ENCODE measurements at places on chromosomes 12 and 14.

- peak; percentile 19 for DNase-seq
Observed at GRCh38 chr12:16474801-16475200, 127.4 kb downstream of the MGST1 start.

DNA sequence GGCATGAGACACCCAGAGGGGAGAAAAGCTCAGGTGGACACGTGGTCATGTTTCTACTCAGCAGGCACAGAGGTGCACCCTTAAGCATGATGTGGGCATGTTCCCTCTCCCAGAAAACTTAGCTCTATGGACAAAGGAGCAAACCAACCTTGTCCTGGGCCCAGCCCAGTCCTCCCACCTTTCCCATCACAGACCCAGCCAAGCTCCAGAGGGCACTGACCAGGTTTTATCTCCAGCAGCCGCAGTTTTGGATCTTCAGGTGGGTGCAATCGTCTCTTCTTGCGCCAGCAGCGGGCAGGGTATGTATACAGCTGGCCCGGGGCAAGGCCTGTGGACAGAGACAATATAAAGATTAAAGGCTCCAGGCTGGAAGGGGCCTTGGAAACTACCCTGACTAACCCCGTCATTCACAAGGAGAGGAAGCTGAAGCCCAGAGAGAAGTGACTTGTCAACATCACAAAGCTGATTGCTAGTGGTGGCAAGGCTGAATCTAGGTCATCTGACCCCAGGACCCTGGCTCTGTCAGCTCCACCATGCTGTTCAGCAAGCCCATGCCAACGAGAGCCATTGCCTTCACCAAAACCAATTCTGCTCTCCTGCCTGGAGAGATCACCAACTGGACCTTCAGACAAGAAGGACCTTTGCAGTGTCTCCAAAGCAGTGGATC, 140.7 kb downstream of the DPF3 start:
- no peak for DNase-seq

GRCh38 chr12:54571193-54572188, 17.0 kb downstream of the PPP1R1A start:
- DNase-seq = peak; percentile 83

DNA sequence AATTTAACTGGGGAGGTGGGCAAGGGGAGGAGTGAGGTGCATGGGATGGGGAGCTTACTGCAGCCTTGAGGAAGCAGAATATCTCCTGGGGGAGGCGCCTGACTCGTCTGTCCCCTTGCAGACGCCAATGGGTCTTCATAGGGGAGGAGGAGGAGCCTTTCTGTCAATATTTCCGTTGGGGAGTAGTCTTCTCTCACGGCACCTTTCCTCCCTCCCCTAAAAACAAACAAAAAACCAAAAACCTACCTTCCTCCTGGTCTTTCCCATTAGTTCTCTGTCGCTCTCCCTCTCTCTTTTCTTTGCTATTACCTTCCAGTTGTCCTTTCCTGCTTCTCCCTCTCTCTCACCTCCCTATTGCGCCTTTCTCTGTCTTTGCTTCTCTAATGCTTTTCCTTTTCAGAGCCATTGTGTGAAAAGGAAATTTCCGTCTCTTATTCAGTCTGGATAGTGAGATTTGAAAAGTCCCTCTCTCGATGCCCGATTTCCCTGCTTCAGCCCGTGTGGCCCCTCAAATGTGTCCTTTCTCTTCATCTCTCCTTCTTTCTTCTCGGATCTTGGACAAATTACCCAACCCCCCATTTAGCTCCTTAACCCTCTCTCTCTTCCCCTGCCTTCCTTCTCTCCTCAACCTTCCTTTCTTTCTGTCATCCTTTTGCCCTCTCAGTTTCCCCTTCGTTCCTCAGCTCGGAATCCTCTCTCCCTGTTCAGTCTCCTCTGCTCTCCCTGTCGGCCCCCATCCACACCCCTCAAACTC, 5.9 kb downstream of the GPR84 start:
- DNase-seq = peak; percentile 82

- no peak for DNase-seq
Observed at GRCh38 chr12:39269492-39269891, 173.4 kb downstream of the KIF21A start.

DNA sequence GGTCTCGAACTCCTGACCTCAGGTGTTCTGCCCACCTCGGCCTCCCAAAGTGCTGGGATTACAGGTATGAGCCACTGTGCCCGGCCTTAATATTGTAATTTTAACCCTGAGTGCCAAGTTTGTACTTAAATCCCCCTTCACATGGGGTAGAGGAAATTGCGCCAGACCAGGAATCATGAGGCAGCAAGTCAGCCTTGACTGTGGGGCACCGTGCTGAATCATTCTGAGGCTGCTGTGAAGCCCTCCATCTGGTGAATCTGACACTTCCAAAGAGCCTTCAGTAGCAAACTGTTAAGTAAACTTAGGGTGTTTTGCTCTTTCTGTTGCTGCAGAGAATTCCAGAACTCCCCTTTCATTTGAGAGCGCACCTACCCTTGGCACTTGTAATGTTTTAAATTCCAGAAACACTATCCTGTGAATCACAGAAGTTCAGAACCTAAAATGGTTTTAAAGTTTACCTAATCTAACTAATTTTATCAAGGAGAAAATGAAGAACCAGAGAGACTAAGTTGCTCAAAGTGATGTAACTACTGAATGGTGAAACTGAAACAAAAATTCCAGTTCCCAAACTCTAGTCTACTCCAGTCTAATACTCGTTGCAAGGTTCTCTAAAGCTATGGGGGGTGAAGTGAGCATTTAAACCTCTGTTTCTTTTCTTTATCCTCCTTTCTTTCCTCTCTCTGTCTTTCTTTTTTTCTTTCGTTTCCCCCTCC, 7.5 kb downstream of the HEBP1 start:
- no peak for DNase-seq

GRCh38 chr14:57417228-57417627, 26.8 kb downstream of the NAA30 start:
- DNase-seq = no peak

DNA sequence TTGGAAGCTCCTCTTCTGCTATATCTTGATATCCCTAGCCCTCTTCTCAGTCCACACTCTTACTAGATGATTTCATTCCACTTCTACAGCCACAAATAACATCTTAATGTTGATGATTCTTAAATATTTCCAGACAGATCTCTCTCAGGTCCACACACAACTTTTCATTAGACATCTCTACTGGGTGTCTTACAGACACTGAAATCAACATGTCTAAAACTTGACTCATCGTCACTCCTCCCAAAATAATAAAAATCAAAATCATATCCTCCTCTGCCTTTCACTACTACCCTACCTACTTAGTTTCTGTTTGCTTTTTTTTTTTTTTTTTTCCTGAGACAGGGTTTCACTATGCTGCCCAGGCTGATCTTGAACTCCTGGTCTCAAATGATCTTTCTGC, 11.9 kb downstream of the PRDM4 start:
- DNase-seq = no peak

- peak; percentile 15 for DNase-seq
Observed at GRCh38 chr12:98594050-98594835, 757 bp downstream of the SLC25A3 start.

DNA sequence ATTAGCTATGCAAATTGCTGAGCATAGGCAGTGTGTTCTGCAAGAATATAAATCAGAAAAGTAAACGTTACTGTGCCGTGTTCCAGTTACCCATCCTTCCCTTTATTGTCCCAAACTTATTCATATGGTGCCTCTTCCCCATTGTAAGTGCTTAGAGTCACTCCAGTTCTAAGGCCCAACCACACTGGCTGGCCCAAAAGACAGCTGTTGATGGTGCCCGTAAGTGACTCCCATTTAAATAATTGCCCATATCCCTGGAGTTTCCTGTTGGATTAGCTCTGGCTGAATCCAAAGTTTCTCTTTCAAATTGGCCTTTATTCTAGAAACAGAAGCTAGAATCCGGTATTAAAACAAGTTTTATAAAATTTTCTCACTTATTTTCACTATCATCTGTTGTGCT, 400.1 kb upstream of the DDHD1 start:
- no peak for DNase-seq

- DNase-seq = no peak
Observed at GRCh38 chr12:90924406-90924805, 30.6 kb downstream of the CCER1 start.

DNA sequence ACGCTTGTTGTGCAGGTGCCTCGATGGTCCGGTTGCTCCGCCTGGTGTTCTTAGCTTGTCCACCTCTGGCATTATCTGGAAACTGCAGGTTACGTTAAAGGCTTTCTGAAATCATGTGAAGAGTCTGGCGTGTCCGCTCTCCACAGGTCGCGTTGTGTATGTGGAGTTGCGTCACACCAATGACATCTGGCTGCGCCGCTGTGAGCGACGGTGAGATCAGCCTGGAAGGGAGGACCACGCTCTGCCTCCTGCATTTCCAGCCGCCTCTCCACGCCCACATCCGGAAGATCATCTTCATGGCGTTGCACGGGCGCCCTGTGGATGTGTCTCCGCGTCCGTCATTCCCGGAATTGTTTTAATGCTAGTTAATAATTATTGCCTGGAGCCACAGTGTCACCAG, 50.6 kb upstream of the GALNT9 start:
- no peak for DNase-seq

- no peak for DNase-seq
Observed at GRCh38 chr14:72332871-72333270, 400.6 kb downstream of the RGS6 start.

DNA sequence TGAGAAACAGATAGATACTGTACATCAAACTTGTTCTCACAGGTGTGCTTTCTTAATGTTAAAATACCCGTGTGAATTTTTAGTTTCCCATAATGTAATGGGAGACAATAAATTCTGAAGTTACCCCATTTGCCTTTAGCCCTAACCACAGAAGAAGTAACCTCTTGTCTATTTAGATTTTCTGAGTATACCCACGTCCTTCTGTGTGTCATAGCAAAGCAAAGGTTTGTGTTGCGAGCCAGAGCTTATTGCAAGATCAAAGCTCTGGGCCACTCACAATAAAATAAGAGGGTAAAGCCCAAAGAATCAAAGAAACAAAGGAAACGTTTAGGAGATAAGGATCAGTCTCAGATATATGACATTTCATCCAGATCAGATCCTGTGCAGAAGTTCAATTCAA, 73.9 kb downstream of the BMP4 start:
- DNase-seq = no peak

All from brain (organoid and tissue), 16 donors.